ENCODE measurements at places on chromosomes 2 and 18. TPM values are rescaled to one million over a fixed set of nuclear protein-coding genes. Genes with fewer than 3 reads are reported as not detected.

The TCF7L1 gene
- not detected for total RNA-seq

DNA sequence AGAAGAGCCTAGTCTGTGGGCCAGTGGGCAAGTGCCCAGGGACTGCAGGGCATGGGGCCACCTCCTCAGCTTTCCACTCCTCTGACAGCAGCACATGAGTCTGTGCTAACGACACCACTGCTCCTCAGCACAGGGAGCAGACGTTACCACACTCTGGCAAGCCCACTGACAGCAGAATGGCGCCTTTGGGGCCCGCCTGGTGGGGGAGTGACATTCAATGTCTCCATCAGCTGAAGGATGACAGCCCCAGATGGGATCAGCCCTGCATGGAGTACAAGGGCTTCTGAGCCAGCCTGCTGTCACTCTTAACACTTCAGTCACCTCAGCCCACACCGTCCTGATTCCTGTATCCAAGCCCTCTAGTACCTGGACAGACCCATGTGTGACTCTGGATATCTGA is 149.4 kb upstream of the SMAD2 start:
- no peak for DNase-seq

The QPCT gene
- total RNA-seq: 2.1 TPM

DNA sequence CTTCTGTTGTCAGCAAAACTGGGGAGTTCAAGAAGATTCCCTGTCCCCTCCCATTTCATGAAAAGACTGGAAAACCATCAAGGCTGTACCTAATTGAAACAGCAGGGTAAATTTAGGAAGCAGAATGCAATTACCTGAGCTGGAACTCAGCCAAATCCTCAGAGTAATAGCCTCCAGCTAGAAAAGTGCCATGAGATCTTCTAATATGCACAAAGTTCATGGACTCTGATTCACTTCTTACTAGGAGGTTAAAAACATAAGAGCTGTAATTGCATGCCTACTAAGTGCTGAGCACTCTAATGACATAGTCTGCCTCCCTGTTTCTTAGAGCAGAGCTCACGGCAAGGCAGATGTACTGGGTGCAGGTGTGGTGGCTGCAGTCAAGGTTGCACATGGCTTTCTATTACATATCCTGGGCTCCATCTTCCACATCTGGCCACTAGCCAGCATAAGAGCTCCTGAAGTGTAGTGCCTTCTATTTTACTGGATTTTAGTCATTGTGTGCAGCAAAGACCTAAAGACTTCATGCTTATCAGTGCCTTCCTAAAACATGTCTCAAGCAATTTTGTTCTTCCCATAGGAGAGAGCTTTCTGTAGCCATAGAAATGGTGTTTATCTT is 341.7 kb downstream of the PTPRM start:
- DNase-seq: no peak

GRCh38 chr2:8851811-8852560 is 14.6 kb upstream of the KIDINS220 start:
- DNase-seq: no peak

DNA sequence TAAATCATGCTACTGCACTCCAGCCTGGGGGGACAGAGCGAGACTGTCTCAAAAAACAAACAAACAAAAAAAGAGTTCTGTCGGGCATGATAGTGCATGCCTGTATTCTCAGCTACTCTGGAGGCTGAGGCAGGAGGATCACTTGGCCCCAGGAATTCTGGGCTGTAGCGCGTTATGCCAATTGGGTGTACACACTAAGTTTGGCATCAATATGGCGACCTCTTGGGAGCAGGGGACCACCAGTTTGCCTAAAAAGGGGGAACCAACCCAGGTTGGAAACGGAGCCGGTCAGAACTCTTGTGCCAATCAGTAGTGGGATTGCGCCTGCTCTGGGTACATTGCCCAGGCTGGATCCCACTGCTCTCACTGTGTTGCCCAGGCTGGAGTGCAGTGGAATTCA is 49.7 kb downstream of the SDC1 start:
- DNase-seq: no peak

The RHBDD1 gene
- 44.7 TPM for total RNA-seq

The BOLL gene
- total RNA-seq: not detected

DNA sequence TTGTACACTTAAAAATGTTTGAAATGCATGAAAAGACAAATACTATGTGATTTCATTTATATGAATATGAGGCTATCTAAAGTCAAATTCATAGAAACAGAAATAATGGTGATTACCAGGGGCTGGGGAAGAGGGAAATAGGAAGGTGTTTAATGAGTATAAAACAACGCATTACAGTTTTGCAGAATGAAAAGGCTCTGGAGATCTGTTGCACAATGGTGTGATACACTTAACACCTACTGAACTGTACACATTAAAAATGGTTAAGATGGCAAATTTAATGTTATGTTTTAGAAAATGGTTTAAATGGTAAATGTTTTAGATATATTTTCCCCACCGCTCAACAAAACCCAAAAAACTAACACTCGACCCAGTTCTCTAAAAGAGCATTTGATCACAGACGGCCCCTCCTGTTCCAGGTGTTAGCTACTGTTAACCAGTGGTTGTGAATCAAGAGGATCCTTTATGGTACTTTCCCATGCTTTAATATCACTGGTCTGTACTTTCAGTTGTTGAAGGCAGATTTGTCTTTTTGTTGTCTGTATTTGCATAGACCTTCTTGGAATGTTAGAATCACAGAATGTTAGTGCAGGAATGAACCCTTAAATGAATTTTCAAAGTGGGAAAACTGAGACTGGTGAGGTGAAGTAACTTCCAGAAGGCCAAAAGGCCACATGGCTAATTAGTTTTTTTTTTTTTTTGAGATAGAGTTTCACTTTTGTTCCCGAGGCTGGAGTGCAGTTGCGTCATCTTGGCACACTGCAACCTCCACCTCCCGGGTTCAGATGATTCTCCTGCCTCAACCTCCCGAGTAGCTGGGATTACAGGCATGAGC is 10.2 kb downstream of the RAB10 start:
- no peak for DNase-seq

GRCh38 chr2:222290736-222291484 is 7.9 kb downstream of the PAX3 start:
- no peak for DNase-seq

The NT5DC4 gene
- not detected for total RNA-seq

The CCDC102B gene
- 1.1 TPM for total RNA-seq
